ENCODE measurements at places on chromosomes 2 and 18.

- no peak for DNase-seq
Observed at GRCh38 chr2:71275939-71276310, 49.0 kb upstream of the PAIP2B start.

DNA sequence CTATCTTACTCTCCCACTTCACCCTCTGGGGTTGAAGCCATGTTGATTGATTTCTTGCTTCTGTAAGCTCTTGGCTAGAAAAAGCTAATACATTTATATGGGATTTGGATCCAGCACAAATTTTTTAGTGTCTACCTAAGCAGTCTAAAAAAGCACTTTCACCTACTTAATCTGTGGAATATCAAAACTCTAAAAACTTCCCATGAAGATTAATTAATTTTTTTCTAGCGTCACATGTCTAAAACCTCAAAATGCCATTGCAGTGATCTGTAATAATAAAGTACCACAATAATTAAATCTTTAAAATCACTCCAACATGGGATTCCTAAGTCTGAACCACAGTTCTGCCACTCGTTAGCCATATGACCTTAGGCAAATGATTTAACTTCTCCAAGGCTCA lies 180.1 kb downstream of the EN1 start:
- no peak for DNase-seq

GRCh38 chr2:192953116-192953515 lies 758.4 kb upstream of the TMEFF2 start:
- DNase-seq: no peak

GRCh38 chr2:27097341-27097740 lies 10.8 kb downstream of the KHK start:
- no peak for DNase-seq

DNA sequence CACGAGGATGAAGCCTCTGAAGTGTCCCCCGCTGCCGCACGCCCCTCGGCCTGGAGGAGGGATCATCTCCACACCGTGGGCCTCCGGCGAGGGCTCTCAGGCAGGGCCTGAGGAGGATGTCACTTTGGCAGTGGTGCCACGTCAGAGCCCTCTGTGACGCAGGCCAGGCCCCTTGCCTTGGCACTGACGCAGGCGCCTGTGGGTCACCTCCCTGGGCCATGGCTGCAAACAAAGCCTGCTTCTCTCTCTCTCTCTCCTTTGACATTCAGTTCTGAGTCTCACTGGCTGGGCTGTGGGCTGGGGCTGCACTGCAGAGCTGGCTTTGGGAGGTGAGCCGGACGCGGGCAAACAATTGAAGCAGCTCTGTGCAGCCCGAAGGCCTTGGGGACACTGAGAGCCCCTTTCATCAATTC lies 273.7 kb downstream of the TWIST2 start:
- no peak for DNase-seq

- DNase-seq: no peak
Observed at GRCh38 chr2:126048719-126049118, 607.2 kb upstream of the GYPC start.

- no peak for DNase-seq
Observed at GRCh38 chr2:191629001-191629453, 48.9 kb upstream of the NABP1 start.

DNA sequence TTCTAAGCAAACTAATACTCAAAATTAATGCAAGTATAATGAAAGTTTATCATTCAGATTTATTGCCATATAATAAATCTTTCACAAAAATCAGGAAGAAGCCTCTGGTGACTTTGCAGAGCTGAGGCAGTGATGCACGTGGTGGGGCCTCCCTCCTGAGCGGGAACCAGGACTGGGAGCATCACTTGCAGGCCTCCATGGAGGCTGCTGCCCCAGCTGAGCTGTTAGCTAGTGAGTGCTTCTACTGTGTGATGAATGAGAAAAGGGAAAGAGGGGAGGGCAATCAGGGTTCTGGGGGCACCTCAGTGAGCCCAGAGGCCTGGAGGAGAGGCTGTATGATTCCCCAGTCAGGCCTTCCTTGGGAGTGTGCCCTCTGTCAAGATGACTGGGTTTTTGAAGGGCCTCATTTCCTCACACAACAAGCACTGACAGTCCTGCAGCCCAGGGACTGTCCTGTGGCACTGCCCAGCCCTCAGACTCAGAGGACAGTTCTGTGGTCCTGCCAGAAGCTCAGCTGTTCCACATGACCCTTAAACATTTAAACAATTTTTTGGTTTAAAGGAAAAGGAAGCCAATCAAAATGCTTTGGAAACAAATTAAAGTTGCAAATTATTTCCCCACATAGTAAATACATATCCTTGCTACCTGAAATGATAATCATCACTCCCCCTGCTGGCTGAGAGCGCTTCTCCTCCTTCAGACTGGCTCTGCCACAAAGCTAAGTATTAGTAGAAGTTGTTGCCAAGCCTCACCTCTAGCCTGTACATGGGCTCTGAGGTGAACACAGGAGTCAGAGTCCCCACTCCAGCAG lies 90.9 kb upstream of the SMAD7 start:
- DNase-seq: no peak

DNA sequence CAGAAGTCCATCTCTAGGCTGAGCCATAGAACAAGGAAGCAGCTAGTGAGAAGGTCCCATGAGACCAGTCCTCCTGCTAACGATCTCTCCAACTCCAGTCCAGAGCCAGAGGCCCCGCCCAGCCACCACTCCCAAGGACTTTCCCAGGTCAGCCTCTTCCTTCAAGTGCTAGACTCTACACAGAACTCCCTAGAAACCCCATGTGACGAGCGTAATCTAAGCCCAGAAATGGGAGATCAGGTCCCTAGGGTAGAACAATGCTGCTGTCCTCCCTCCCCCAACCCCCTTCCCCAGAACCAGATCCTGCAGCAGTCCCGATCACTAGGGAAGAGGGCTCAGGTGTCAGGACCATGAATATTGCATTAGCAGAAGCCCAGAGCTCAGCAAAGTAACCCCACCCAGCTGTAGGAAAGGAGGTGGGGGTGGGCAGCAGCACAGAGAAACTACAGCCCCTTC lies 6.9 kb downstream of the DCTN1 start:
- no peak for DNase-seq

DNA sequence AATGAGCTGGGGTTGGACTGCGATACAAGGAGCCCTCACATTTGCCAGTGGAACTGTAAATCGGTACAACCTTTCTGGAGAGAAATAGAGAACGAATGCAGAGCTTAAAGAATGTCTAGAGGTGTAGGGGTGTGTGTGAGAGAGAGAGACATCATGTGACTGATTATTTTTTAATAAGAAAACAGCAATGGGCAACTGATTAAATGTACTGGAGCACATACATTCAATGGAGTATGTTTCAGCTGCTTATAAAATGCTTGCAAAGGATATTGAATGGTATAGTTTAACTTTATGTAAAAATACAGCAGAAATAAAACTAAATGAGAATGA lies 391 bp upstream of the TMEM17 start:
- no peak for DNase-seq

- no peak for DNase-seq
Observed at GRCh38 chr2:74461187-74462053, 3.2 kb downstream of the WBP1 start.

DNA sequence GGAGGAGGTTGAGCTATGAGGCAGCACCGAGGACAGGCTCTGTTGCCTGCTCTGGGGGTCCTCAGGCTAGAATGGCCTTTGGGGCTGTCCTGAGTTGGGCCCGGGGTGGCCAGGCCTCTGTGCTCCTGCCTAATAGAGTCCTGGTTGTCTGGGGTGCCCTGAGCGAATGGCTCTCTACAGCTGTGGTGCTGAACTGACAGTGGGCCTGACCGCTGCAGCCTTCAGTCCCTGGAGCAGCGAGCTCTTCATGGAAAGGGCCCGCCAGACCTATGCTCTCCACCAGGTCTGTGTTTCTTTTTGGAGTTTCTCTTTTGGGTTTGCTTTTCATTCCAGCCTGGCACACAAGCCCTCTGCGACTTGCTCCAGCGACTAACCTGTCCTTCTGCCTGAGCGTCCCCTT lies 679.0 kb upstream of the RAB6C start:
- no peak for DNase-seq

DNA sequence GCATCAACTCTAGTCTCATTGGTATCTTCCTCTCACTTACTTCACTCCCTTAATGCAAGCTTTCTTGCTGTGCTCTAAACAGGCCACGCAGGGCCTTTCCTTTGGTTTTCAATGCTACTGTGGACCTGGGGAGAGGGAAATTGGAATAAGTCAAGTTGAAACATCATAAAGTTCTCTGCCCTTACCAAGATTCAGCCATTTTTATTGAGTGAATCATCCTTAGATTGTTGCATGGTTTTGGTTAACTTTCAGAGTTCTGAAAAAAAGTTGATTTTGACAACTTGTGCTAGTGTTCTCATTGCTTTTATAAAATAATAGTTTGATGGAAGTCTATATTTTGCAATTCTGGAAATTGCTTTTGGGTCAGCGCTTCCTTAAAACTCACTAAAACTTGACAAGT lies 852.8 kb upstream of the ACVR2A start:
- DNase-seq: no peak

- DNase-seq: no peak
Observed at GRCh38 chr2:119678021-119678656, 862 bp upstream of the TMEM177 start.

DNA sequence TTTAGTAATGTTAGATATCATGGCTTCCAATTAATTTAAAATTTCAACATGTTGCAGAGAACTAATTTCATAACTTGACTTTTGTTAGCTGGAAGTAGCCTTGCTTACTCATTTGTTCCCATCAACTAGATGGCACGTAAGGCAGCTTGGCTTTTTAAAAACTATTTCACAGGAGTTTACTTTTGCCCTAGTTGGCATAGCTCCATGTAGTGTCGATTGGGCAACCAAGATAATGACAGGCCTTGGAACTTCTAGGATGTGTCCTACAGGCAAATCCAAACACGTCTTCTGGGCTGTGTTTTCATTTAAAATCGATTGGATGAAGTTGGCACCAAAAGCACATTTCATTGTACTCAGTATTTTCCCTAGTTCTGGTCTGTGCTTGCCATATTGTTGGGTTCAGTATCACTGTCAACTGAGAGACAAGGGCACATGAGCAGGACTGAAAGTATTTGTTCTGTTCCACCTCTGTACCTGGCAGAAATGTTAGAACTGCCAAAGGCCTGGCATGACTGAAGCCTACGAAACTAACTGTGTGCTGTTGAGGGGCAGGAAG lies 29.4 kb downstream of the HADHB start:
- DNase-seq: no peak

- no peak for DNase-seq
Observed at GRCh38 chr18:8380926-8381325, 228.3 kb upstream of the RAB12 start.

GRCh38 chr18:36601316-36601715 lies 227.5 kb downstream of the TPGS2 start:
- DNase-seq: no peak
